Uterus (tissue), 4 donors: ENCODE measurements at places on chromosomes 5 and 9. TPM values are rescaled to one million over a fixed set of nuclear protein-coding genes. Genes with fewer than 3 reads are reported as not detected.

Gene DAPK1
- 44.8 TPM for total RNA-seq

Gene SLC6A18
- not detected for total RNA-seq

Gene LRRC70
- 3.3 TPM for total RNA-seq

Gene WNK2
- 31.9 TPM for total RNA-seq

GRCh38 chr5:89878140-89879132, 531.1 kb downstream of the CETN3 start:
- DNase-seq = no peak

DNA sequence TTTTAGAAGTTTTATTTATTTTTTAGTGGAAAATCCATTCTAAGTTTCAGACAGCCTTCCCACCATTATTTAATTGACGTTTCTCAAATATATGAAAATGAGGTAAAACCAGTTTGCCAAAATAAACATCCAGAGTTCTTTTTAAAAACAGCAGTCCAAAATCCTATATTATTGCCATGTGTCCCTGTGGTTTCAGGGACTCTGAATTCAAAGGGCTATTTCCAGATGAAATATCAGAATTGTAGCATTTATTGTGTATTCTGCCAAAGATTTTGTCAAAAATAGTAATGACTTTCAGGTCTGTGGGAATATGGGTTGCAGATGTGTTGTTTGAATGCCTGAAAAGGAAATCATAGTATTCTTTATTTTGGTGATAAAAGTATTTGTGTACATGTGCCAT, 41.6 kb downstream of the XRCC4 start:
- no peak for DNase-seq

Gene IL9
- total RNA-seq = not detected

Gene ADCY2
- 4.6 TPM for total RNA-seq

Gene PTPRD
- 3.8 TPM for total RNA-seq

- no peak for DNase-seq
Observed at GRCh38 chr5:31334061-31334860, 140.8 kb downstream of the CDH6 start.

DNA sequence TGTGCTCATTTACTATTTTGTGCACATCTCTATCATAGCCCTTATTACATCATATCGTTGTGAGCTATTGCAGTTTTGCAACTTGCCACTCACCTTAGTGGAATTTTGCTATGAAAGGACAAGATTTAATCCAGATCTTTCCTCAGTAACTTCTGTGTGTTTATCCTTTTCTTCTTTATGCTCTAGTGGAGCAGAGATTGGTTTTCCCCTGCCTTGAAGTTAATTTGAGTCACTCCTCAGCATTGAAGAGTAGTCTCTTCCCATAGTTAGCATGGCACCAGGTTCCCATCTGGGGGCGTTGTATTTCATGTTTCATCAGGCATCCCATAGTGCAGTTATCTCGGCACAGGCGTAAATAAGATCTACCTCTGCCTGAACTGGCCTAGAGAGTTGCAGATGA, 510.4 kb downstream of the PSAT1 start:
- DNase-seq = no peak

Gene PPP1R2B
- 0.46 TPM for total RNA-seq

Gene FCN2
- not detected for total RNA-seq

- no peak for DNase-seq
Observed at GRCh38 chr9:129373361-129373760, 195.3 kb upstream of the IER5L start.

Gene MACROH2A1
- 134 TPM for total RNA-seq

DNA sequence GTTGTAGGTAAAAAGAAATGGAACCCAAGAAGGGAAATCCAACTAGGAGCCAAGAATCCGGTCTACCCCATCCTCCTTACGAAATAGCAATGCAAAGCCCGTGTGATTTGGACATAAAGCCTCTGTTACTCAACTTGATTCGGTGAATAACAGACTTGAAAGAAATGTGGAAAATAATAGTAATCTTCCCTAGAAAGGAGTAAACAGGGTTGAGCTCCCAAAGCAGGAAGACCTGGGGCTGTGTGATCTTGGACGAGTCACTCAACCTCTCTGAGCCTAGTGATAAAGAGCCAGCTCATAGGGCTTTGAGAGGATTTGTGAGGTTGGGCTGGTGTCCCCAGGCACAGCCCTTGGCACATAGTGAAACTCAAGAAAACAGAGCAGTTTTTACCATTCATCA, 42.7 kb upstream of the IL17B start:
- no peak for DNase-seq

Gene ABLIM3
- 11.2 TPM for total RNA-seq

- no peak for DNase-seq
Observed at GRCh38 chr9:33125871-33126823, 41.0 kb downstream of the B4GALT1 start.

Gene PCDHGB3
- total RNA-seq = 10.2 TPM

DNA sequence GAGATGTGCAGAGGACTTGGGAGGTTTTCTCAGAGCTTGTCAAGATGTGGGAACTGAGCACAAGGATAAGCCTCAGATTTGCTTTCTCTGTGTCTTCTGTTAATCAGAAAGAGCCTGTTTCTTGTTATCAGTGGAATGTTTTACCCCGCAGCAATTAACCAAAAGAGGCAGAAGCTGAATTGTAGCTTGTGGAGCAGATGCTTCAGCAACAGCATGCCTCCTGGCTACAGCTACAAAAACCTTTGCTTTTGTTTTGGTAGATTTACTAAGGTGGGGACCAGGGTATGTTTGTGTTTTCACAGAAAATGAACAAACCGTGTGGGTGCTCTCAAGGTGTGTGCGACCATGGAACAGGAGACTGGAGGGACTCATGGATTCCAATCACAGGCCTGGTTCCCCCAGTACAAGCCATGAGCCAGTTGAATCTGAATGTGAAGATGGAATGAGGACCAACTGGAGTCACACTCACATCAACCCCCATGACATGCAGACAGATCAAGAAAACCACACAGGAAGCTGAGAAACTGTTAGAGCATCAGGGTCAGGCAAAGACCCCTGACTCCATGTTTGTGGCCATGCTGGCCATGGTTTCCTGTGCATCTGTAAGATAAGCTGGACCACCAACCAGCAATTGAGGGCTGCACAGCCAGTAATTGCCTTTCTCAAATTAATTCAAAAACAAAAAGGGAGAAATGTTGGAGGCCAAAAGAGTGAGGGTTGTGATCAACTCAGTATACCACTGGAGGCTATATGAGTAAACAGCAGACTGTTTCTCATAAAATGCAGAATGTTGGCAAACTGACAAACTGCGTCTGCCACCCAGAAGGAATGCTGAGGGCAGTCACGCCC, 6.9 kb downstream of the UGT3A2 start:
- DNase-seq = no peak

DNA sequence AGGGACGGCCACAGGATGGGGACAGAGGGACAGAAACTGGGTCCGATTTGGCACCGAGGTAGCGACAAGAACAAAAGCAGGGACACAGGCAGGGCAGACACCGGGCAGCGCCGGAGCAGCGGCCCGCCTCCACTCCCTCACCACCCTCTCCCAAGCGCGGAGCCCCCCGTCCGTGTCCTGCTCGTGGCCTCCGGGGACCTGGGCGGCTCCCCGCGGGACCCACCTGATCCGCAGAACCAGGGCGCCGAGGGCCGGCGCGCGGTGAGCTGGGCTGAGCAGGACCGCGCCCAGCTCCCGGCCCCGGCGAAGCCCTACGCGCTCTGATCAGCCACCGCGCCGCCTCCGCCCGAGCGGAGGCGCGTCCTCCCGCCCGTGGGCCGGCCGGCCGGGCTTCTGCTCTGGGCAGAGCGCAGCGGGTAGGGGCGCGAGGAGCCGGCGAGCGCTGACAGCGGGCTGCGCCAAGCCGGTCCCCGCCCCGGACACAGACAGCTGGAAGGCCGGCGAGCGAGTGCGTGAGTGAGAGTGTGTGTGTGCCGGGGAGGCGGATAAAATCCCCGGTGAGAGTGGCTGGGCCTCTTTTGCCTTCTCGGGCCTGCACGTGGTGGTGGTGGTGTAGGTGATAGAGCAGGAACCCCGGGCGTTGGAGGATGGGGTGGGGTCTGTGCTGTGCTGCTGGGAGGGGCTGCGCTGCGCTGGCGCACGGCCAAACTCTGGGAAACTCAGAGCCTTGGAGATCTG, at the start of gene GGTA1:
Gene GGTA1 (minus strand): TSS at position 418 of the 738 bp plus-strand sequence. CDS start 31,922 bp downstream, outside the sequence.
- peak; percentile 48 for DNase-seq

DNA sequence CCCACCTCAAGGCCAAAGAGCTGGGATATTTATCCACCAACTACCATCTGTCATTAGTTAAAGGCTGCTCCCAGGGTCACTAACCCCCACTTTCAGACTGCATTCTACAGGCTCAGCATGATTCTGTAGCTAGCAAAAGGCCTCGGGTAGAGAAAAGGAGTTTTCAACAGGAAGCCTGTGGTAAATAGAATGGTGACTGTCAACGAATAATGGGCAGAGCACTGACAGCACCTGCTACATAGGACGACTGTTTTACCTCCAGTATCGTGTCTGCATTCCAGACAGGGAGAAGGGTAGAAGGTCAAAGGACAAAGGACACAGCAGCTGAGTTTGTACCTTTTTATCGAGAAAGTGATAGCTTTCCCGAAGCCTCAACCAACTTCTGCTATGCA, 20.3 kb downstream of the MFAP3 start:
- DNase-seq = no peak

Gene LRRC14B
- total RNA-seq = not detected

DNA sequence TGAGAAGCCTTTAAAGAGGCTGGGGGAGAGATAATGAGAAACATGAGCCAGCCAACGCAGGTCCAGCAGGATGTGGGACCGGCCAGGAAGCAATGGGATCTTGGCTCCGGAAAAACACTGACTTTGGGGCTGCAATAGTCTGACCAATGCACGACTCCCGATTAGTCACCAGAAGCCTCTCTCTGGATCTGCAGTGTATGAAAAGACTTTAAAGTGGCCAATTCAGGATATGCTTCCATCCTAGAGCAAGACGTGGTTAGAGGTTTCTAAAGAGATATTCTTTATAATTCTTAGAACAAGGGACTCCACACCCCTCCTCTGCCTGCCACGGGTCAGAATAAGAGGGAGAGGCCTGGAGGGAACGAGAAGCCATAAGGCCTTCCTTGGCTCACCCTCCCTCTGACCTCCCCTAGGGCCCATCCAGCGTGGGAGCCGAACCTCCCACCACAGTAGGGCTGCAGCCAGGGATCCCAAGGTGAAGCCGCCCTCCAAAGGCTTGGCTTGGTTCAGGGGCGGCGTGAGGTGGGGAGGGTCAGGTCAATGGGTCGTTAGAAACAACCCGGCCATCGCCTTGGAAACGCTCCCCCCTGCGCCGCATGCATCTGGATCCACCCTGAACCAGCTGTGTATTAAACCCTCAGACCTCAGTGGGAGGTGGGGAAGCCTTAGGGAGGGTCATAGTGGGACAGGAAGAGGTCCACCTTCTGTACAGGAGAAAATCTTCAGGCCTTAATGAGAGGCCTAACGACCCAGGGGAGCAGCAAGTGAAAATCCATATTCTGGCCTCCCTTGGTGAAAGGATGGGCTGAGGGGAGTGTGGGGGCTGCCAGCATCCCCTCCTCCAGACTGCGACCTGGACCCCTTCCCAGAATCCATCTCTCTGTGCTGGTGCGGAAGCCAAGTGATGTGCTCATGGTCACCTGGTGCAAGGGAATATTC, 11.1 kb downstream of the FGF1 start:
- peak; percentile 70 for DNase-seq

DNA sequence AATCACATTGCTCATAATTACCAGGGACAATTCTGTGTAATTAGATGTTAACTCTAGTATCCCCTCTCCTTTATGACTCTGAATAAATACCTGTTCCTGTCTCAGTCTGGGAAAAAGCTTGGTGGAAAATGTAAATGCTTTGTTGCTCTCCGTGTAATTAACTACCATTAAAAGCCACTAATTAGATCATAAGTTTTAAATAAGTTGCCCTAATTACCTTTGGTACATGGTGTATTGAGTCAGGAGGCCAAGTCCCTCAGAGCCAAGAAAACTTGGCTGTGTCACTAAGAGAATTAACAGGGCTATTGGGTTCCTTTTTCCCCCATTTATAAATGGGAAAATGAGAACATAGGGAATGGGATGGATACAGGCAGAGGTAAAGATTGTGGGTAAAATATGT, 617.6 kb downstream of the TLR4 start:
- DNase-seq = no peak

Gene KIF4B
- not detected for total RNA-seq

Gene CFAP77
- total RNA-seq = not detected

- no peak for DNase-seq
Observed at GRCh38 chr9:106753155-106753671, 109.8 kb upstream of the ZNF462 start.

DNA sequence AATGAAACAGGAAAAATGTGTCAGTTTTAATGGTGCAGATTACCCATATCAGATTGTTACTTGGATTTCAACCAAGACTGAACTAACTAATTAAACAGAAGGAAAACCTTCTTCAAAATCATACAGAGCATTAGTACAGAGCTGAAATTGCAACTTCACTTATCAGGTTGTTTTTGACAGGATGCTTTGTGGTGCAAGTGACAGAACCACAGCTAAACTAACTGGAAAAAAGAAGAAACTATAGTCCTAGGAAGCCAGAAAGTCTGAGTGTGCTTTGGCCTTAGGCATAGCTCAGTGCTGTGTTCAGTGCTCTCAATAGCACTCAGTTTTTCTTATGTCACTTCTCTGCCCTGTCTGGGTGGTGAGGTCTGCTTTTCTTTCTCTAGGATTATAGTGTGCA, 267.4 kb downstream of the CHSY3 start:
- no peak for DNase-seq

Gene GDA
- not detected for total RNA-seq

Gene TTC23L
- total RNA-seq = 2.0 TPM

GRCh38 chr9:86079865-86080469, 19.4 kb downstream of the GOLM1 start:
- peak; percentile 50 for DNase-seq

Gene S1PR3
- total RNA-seq = 42.1 TPM

Gene NFIB
- total RNA-seq = 173 TPM

DNA sequence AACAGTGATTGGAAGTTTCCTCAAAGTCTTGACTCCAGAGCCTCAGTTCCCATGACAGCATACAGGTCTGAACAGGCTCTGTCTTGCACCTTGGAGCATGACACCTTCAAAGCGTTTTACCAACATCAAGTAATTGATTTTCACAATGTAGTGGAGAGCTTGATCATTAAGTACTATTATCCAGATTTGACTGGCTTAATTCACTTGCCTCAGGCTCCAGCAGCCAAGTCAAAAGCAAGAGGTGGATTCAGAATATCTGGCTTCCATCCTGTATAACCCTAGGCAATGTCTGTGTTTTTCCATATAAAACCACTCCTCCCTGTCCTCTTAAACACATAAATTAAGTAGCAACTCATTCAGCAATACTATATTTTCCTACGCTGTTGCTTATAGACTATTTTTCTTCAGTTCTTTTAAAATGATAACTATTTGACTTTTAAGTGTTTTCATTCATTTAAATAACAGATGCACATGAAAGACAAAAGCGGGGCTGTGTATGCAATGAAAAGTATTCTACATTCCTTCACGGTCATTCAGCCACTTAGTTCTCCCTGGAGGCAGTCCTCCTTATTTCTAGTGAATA, 150.8 kb upstream of the RANBP3L start:
- DNase-seq = no peak

DNA sequence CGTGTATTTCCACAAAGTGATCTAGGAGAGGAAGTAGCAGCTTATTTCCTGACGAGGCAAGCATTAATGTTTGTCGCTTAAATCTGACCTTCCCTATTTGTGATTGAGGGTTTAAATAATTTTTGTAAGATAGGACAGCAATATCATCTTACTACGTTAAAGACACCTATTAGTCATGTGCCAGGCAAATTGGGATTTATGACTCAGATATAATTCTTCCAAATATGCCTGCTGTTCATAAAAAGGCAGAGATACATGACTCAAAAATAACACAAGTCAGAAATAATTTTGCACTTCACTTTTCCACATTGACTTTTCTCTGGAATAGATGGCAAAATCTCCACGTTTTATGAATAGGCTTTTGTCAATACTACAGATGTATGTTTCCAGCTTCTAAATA, 43.0 kb upstream of the CDH12 start:
- no peak for DNase-seq
